Vagina (tissue), 2 donors: ENCODE measurements at places on chromosomes 5 and 9.

DNA sequence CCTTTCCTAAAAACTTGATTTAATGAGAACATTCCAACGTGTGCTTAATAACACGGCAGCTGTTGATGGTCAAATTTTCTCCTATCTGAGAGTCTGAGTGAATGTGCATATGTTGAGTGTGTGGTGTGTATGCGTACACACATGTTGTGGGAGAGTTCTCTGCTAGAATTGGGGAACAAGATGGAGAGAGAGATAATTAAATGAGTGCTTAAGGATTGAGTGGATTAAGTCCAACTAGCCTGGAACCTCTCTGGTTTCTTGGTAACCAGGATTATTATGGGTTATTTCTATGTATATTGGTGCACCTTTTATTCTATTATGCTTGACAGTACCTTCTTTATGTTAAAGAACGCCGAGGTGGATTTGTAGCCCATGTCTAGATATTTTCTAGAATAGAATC is 36.4 kb upstream of the TNFAIP8 start:
- no peak for DNase-seq

DNA sequence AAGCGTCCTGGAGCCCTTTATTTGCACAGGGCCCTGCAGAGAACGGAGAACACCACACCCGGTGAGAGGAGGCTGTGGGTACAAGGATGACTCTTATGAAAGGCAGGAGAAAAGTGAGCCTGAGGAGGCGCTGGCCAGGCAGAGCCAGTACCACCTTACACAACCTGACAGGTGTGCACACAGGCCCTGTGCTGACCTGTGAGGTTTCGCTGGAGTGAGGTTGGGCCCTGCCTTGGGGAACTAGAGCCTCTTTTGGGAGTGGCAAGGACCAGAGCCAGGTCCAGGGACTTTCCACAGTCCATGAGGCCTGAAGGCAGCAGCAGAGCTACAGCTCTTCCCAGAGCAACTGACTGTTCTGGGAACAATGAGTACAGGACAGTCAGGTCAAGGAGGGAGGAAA is 3.1 kb downstream of the SRD5A1 start:
- DNase-seq: no peak

DNA sequence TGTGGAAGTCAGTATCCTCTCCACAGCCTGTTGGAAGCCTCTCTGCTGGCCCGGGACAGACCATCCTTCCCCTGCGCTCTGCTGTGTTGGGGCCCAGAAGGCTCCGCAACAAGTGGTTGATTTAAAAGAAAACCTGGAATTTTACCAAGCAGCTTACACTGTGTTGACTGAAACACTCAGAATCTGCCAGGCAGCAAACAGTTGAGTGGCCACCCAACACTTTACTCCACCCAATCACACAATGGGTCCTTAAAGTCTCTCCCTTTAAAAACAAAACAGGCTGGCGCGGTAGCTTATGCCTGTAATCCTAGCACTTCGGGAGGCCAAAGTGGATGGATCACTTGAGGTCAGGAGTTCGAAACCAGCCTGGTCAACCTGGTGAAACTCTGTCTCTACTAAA is 28.0 kb upstream of the DMRT3 start:
- DNase-seq: no peak

DNA sequence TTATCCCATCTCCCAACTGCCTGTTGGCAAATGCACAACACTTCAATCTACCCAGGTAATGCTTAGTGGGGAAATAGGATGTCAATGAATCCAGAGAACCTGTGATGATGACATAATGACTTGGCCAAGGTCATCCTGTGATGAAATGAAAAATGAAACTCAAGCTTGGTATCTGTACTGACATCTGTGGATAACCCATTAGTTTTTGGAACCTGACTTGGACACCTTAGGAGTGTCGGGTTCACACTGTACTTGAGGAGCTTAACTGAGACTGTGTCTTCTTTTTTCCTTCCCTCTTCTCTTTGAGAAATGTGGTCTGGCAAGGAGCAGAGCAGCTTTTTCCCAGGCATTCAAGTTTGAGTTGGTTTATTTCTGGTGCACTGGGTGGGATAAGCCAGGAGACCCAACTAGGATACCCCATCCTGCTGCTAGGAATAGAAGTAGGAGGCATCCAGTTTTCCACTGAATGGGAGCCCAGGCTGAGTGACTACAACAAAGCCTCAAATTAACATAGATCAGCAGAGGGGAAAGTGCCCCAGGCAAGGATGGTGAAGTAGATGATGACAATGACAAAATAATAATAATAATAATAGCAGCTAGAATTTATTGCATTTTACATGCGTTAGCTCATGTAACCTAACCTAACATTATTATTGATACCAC is 72.1 kb downstream of the ADRB2 start:
- no peak for DNase-seq

GRCh38 chr9:112048924-112049691 is 126.0 kb downstream of the SUSD1 start:
- no peak for DNase-seq

DNA sequence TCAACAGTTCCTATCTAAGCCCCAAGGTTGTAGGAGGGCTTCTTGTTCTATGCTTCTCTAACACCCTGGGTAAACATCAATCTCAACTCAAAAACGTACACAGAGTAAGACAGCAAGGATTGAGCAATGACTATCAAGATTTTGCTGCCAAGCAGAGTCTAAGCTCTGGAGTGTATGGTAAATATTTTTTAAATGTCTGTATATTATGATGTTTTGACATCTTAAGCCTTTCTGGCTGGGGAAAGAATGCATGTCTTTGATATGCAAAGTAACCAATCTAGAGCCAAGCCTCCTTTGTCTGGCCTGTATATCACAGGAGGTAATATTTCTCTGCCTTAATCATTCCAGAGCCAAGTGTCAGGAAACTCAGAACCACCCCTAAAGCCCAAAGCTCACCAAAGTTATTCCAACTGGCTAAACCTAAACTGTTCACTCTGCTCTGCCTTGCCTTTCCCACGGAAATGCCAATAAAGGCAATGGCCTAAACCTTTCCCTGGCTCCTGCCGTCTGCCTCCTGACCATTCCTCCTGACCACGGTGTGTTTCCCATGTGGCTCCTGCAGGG is 45.2 kb downstream of the YIPF5 start:
- no peak for DNase-seq
